ENCODE measurements at places on chromosomes 11 and 22.
A peak's percentile ranks its signal among the peaks of the same experiment; 100 is the strongest.

GRCh38 chr11:36623494-36623893 is 25.5 kb upstream of the RAG2 start:
- no peak for DNase-seq

GRCh38 chr11:32779136-32779535 is 15.3 kb downstream of the CCDC73 start:
- no peak for DNase-seq

GRCh38 chr22:44259366-44260215 is 53.2 kb downstream of the SHISAL1 start:
- no peak for DNase-seq

- DNase-seq, result no peak
These were observed 367.9 kb downstream of the MN1 start for GRCh38 chr22:27433585-27434190.

GRCh38 chr11:111531687-111532364 is 8.7 kb upstream of the LAYN start:
- DNase-seq, result no peak

- DNase-seq, result no peak
These were observed 4.4 kb downstream of the RBX1 start for GRCh38 chr22:40955571-40955970.

- DNase-seq, result no peak
These were observed 69.0 kb upstream of the CRTAM start for GRCh38 chr11:122769126-122769780.

- no peak for DNase-seq
These were observed 184.9 kb upstream of the SESN3 start for GRCh38 chr11:95415837-95416304.

DNA sequence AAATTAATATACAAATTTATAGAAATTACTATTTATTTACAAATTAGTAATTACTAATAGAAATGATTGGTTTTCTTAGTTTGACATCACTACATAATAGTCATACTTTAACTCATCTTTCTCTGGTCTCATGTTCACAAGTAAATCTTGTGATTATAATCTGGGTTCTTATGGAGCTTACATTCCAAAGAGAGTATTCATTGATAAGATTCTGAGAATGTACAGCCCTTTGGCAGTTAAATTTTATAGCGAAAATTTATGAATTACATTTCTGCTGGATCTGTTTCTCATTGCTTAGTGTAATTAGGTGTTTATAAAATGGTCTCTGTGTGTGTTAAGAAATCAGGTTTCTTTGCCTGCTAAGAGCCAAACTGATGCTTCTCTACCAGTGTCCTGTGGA is 175.2 kb downstream of the TMEM135 start:
- DNase-seq, result peak; percentile 29

DNA sequence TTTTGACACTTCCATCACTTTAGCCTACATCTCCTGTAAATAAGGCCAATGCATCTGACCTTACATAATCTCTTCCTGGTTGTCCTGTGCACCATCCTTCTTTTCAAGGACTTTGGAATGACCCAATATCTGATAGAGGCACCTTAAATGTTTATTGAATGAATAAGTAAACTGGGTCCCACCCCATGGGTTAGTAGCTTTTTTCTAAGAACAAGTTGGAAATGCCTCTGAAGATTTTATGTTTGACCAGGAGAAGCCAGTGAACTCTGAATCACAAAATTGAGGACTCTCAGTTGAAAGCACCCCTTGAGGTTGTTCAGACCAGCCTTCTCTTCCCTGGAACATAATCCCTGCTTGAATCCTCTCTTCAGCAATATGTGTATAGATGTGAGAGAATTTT is 1.4 kb downstream of the RNF185 start:
- DNase-seq, result no peak

DNA sequence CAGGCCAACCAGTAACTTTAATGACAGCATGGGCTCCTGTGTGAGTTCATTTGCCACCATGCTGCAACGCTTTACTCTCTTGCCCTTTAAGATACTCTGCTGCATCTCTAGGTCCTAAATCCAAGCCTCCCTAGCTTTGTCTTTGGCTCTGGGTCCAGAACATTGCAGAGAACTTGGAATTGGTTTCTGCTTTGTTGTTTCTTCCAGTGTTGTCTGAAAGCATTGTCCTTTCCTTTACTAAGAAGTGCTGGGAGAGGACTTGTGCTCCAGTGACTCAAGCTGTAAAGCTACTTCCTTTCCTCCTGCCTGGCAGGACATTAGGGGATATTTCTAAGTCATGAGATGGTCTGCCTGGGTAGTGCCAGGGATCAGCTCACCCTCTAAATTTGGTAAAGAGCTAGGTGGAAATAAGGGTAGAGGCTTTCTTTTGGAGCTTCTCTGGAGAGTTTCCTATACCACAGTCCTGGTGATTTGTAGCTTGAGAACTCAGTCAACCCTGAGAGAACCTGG is 202.5 kb upstream of the CADM1 start:
- no peak for DNase-seq

- no peak for DNase-seq
These were observed 15.6 kb upstream of the C11orf91 start for GRCh38 chr11:33716243-33716642.

DNA sequence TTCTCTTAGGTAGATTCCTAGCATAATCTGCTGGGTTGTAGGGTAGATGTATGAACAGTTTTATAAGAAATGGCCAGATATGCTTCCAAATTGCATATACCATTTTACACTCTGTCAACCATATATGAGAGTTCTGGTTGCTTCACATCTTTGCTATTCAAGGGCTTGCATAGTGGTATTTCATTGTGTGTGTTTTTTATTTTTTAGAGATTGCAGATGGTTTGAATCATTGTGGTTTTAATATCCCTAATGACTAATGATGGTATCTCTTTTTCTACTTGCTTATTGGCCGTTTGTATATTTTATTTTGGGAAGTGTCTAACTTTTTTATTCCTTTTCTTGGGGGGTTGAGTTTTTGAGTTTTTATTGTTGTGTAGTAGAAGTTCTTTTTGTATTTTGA is 26.9 kb downstream of the RNF214 start:
- DNase-seq, result no peak

DNA sequence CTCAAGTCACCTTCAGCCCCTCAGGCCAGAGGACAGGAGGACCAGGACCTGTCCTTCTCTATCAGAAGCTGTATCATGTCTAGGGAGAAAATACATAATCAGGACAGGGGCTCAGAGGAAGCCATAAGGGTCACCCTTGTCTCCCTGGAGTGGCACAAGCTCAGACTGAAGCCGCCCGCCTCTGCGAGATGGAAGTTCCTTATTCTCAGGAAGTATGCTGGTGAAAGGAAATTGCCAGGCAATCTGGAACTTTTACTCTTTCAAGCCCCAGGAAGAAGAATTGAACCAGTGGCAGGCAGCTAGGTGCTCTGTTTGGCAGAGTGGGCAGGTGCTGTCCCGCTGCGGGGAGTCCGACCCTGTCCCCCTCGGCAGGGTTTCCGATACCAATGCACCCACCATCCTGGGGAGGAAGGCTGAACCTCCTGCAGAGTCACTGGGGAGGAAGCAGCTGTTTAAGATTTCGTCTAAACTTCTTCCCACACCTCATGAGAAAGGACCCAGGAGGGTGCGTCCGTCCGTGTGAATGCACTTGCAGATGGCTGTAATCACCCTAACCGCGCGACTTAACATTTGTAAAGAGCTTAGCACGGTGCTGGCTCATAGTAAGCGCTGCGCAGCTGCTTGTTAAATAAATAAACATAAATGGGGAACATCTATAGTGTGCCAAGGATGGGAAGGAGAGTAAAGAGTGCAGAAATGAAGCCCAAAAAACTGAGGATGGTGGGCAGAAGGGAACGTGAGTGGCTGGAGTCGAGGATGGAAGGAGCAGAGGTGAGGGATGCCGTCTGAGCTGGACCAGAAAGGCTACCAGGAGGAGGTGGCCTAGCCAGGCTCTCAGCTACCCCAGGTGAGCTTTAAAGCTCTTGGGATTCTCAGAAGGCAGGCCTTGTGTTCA is 5.0 kb upstream of the ANO1 start:
- DNase-seq, result no peak

GRCh38 chr11:67490727-67491065 is 7.9 kb downstream of the AIP start:
- no peak for DNase-seq

DNA sequence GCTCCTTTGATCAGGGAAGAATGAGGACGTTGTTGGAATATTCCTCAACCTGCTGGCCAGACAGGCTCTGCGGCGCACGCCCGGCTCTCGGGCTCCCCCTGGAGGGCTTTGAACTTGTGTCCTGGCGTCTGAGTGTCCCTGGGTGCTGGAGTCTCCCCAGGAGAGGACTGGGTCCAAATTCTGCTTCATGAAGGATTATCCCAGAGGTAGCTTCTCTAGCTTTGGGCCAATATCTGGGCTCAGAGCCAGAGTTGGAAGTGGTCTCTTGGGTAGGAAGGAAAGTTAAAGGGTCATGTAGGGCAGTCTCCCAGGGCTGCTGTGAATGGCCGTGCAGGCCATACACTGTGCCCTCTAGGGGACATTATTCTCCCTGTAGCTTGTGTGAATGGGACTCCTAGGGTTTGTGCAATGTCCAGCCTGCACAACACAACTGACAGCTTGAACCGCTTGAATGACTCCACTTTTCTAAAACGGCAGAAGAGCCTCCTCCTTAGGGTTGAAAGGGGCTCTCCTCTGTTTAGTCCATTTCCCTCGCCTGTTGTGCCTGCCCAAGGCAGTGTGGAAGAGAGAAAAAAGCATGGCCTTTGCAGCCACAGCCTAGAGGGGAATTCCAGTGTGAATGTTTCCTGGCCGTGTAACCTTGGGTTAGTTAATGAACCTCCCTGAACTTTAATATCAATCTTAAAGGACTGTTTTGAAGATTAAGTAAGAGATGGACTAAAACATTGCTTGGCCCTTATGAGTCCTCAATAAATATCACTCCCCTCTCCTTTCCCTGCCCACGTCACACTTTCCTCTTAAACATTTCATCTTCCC is 111.2 kb upstream of the THY1 start:
- DNase-seq, result peak; percentile 40

DNA sequence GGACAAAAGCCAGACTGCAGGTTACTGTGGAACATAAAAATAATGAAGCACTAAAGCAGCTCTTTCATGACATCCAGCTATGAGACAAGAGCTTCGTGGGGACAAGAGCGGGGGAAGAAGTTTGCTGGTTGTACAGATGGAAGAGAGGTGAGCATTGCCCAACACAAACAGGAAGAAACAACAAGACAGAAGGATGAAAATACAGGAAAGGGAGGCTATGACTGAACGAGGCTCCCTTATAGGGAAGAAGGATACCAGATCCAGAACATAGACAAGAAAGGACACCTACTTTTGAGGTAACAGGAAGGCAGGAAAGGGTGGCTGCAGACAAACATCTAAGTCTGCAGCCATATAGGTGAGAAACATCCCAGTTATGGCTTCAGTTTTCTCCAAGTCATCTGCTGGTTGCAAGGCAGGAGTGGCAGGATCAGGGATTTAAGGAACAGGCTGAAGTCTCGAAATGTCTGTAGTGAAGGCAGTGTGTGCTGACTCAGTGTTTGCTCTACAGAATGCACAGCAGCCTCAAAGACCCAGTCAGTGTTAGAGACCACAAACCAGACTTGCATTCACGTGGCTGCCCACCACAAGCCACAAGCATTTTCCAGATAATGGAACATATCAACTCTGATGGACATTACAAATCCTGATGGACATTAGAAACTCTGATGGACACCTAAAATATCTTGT is 1.9 kb downstream of the CLTCL1 start:
- DNase-seq, result peak; percentile 83

GRCh38 chr11:93807980-93808379 is 23.9 kb downstream of the MED17 start:
- no peak for DNase-seq

GRCh38 chr11:122159173-122159721 is 43.2 kb upstream of the BLID start:
- DNase-seq, result no peak

DNA sequence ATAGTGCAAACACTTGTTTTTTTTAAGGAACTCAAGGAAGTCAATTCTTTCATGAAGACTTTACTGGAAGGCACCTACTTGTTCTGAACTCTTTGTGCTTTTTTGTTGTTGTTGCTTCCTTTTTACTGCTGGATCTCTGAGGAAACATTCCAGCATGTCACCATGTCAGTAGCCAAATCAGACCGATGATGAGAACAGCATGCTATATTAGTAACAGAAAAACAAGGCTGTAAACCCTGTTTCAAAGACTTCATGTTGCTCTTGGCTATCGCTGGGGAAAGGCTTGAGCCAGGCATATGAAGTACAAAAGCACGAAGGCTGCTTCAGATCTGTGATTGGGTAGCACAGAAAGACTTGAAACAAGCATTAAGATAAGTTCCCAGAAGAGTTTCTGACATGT is 125.6 kb upstream of the SLC5A12 start:
- DNase-seq, result no peak

- no peak for DNase-seq
These were observed 9.5 kb upstream of the GNAZ start for GRCh38 chr22:23060612-23061400.

- DNase-seq, result no peak
These were observed 37.1 kb downstream of the RPL27A start for GRCh38 chr11:8719721-8720120.

GRCh38 chr11:135019899-135020298 is 607.9 kb upstream of the B3GAT1 start:
- DNase-seq, result no peak

GRCh38 chr11:35836205-35836604 is 107.7 kb upstream of the LDLRAD3 start:
- DNase-seq, result no peak

DNA sequence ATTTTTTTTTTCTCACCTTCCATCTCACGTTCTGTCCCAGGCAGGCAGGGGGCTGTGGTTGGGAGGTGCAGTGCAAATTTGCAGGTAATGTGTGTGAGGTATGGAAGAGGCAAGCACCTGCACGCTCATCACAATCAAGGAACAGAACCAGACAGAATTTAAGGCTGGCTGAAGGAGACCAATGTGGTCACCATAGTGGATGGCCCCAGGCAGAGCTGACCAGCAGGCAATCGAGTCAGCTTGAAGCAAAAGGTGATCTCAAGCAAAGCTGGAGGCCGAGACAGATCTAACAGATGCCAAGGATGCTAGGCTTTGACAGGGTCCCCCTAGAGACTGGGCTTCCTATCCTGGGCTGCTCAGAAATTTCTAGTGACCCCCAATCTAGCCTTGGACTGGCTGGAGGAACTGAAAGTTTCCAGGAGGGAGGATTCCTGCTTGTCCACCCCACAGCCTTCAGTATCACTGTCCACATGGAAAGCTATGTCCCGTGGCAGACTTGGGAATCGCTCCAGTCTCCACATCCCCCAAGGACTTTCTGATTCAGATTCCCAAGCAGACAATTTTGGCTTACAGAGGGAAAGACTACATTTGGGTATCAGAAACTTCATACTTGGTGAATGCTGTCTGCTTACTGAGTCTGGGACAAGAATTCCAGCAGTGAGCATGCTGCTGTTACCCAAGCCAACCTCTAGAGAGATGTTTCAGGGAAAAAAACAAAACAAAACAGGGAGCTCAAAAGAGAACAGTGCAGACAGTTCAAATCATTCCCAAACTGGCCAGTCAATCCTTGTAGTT is 9.0 kb upstream of the MICAL3 start:
- DNase-seq, result no peak

GRCh38 chr11:81673001-81673400 is 1060.7 kb downstream of the FAM181B start:
- peak; percentile 47 for DNase-seq

DNA sequence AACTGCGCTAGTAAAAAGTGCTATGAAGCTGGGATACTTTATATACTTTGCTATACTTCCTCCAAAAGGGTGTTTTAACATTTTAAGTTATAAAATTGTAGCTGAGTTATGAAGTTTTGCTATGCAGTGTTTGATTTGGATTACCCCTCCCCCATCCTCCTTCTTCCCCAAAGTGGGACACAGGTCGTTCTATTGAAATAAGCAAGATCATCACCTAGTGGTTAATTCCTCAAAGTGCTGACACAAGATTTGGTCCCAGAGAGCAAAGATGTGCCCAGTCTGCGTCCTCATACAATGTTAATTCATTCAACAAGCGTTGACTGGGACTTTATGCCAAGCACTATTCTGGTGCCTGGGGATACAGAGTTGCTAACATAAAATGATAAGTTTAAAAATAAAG is 78.5 kb downstream of the SPON1 start:
- DNase-seq, result no peak
